ENCODE measurements at places on chromosomes 1 and 21.

DNA sequence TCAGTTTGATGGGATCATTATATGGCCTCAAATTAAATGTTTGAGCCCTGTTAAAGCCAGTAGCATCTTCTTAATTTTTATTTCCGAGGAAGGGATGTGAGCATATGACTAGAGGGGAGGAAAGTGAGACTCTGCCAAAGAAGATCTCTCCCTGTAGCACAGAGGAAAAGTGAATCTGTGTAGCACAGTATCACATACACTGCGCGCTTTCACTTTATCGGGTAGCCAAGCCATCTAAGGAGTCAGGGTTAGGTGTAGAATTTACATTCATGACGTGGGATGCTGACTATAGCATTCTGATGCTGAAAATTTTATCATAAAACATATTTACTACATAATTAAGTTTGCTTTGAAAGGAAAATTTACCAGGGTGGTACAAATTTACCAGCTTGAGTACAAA lies 24.0 kb downstream of the LRRC8D start:
- H3K4me3 ChIP-seq, result peak overlapping the region; percentile 95
- DNase-seq, result no peak
- no peaks in the 10 kb centered on the region for H3K27me3 ChIP-seq
- peaks cover 70% of the 10 kb centered on the region for H3K4me1 ChIP-seq

DNA sequence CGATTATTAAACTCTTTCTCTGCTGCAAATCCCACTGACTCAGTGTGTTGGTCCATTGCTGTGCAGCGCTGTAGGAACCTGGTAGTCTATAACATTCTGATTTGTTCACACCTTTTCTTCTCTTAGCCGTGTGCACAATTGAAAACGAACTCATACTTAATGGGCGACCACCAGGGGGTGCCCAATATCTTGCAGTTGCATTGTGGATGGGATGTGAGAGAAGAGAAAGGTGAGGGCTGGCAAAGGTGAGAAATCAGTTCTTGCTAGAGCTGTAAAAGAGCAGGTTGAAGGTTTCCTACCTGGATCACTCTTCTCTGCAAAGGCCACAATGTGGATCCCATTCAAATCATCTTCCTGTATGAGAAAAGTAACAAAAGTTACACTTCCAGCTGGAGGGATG lies 51.0 kb downstream of the CASQ2 start:
- H3K27ac ChIP-seq, result no peak overlapping the region
- H3K27me3 ChIP-seq, result peaks cover 2% of the 10 kb centered on the region
- H3K4me1 ChIP-seq, result no peaks in the 10 kb centered on the region
- no peaks in the 10 kb centered on the region for H3K36me3 ChIP-seq
- peak; percentile 16 for DNase-seq
- no peak overlapping the region for H3K4me3 ChIP-seq

GRCh38 chr1:157955857-157956256 lies 37.6 kb upstream of the KIRREL1 start:
- H3K27ac ChIP-seq, result no peak overlapping the region
- peaks cover 34% of the 10 kb centered on the region for H3K27me3 ChIP-seq
- no peak for DNase-seq
- H3K4me1 ChIP-seq, result no peaks in the 10 kb centered on the region
- H3K36me3 ChIP-seq, result no peaks in the 10 kb centered on the region

DNA sequence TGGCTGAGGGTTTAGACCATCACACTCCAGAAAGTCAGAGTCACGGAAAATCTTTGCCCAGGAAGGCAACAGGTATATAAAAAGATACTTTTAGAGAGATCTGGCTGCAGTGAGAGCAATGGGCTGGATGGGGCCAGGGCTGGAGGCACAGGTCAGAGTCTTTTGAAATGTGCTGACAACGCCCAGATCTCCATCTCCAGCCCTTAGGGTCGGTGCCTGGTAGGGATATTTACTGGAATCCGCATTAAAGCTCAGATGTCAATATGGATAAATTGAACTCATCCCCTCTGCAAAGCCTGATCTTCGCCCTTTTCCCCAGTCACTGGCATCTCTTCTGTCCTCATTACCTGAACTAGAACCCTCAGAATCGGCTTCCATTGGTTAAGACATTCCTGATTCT lies 82.2 kb downstream of the BCAR3 start:
- H3K27me3 ChIP-seq, result no peaks in the 10 kb centered on the region
- no peak overlapping the region for H3K4me3 ChIP-seq
- no peaks in the 10 kb centered on the region for H3K4me1 ChIP-seq
- DNase-seq, result no peak

DNA sequence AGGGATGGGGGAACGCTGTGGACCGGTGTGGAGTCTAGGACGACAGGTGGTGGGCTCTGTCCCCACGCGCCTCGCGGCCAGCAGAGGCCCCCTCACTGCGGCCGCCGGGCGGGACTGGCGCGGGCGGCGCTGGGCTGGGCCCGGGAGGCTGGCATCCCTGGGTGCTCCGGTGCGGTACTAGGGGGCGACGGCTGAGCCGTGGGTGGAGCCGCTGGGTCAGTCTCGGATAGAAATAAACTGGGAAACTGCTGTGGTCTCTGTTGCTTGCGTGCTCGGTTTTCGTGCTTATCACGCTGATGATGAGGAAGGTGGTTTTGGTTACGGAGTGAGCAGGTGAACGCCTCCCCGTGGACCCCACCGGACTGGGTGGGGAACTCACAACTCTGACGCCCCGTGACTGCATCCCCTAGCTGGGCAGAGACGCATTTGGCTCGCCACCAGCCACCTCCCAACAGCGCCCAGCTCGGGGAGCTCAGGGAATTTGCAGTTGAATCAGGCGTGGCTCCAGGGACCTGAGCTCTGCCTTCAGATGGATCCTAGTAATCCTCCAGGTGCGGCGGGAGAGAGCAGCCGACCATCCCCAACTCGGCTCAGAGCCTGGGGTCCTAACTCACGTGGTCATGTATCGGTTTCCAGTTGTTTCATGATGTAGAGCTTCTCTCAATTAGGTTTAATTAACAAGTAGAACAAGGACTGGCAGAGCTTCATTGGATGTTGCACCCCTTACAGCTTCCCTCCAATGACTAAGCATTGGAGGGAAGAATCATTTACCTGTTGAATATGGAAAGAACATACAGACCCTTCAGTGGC lies 32.1 kb downstream of the HSD17B7 start:
- no peak overlapping the region for H3K27ac ChIP-seq
- peaks cover 40% of the 10 kb centered on the region for H3K27me3 ChIP-seq
- peak overlapping the region; percentile 60 for H3K4me3 ChIP-seq
- no peak for DNase-seq
- peaks cover under 1% of the 10 kb centered on the region for H3K36me3 ChIP-seq
- H3K4me1 ChIP-seq, result peaks cover 13% of the 10 kb centered on the region

GRCh38 chr1:216632980-216633379 lies 90.2 kb downstream of the ESRRG start:
- no peaks in the 10 kb centered on the region for H3K36me3 ChIP-seq
- H3K27ac ChIP-seq, result no peak overlapping the region
- H3K27me3 ChIP-seq, result peaks cover 3% of the 10 kb centered on the region
- no peak for DNase-seq
- H3K4me1 ChIP-seq, result no peaks in the 10 kb centered on the region

- peaks cover 31% of the 10 kb centered on the region for H3K27me3 ChIP-seq
- no peaks in the 10 kb centered on the region for H3K36me3 ChIP-seq
- no peak overlapping the region for H3K27ac ChIP-seq
These were observed 140.6 kb upstream of the GRIK3 start for GRCh38 chr1:37174876-37175275.

- peaks cover 11% of the 10 kb centered on the region for H3K27me3 ChIP-seq
- no peak for DNase-seq
These were observed 287.8 kb downstream of the DUSP10 start for GRCh38 chr1:221454096-221454495.
